Activated T-cell treated with anti-CD3 and anti-CD28 coated beads, Interleukin-2, amount 50 U/mL, for 72 hours (primary cell): ENCODE measurements at places on chromosomes 6 and 20.

GRCh38 chr6:155584006-155584405, 128.4 kb upstream of the NOX3 start:
- DNase-seq = no peak

DNA sequence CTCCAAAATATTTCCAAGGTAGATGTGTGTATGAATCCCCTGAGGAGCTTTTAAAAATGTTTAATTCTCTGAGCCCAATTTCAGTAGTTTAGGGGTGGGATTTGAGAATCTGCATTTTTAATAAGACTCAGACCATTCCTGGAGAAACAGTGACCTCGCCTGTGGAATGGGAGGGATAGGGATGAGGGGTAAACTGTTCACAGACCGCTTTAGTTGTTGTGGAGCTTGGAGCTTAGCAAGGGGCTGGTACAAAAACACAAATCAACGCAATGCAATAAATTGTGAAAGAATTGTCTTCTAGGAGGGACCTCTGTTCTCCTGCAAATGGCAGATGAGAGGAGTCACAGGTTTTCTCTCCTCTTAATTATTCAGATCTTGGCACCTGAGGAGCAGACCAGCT, 239.3 kb upstream of the SULF2 start:
- no peak for DNase-seq

DNA sequence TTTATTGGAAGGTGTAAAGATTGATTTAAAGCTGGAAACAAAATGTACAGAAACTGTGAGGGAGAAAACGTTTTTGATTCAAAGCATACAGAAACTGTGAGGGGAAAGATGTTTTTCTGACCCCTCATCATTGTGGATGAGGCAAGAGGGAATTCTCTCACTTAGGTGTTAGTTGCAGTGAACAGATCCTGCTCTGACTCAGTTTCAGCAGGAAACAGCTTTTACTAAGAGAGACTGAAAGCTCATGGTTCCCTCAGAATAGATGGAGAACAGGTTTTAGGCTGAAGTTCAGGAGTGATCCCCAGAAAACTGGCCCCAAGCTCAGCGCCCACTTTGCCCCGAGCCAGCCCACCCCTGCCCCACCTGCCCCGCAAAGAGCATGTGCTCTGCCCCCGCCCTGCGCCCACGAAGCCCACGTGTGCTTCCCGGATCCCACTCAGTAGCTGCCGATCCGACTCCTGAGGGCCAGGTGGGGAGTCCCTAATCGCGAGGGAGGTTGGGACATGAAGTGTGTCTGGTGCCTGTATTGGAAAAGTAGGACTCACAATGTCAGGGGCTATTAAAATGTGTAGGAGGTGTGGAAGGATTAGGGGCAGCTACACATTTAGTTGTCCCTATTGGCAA, 41.2 kb downstream of the DUSP22 start:
- DNase-seq = no peak

GRCh38 chr6:41346441-41346840, 11.0 kb downstream of the NCR2 start:
- DNase-seq = no peak

DNA sequence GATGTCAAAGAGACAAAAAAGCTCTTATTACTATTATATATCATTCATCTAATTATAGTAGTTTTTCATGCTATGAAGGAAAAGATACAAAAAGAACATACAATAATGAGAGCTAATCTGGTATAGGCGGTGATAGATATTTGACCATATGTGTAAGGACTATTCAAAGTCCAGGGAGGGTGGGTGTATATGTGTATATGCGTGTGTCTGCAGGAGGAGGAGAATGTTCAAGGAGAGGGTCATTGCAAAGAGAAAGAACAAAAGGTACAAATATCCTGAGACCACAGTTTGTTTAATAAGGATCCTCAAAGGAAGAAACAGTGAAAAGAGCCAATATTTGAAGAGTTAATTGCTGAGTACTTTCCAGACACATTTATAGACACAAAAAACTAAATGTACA, 1288.6 kb upstream of the CITED2 start:
- DNase-seq = no peak

- DNase-seq = no peak
Measured at GRCh38 chr20:64092258-64093012, 8.2 kb upstream of the LKAAEAR1 start.

DNA sequence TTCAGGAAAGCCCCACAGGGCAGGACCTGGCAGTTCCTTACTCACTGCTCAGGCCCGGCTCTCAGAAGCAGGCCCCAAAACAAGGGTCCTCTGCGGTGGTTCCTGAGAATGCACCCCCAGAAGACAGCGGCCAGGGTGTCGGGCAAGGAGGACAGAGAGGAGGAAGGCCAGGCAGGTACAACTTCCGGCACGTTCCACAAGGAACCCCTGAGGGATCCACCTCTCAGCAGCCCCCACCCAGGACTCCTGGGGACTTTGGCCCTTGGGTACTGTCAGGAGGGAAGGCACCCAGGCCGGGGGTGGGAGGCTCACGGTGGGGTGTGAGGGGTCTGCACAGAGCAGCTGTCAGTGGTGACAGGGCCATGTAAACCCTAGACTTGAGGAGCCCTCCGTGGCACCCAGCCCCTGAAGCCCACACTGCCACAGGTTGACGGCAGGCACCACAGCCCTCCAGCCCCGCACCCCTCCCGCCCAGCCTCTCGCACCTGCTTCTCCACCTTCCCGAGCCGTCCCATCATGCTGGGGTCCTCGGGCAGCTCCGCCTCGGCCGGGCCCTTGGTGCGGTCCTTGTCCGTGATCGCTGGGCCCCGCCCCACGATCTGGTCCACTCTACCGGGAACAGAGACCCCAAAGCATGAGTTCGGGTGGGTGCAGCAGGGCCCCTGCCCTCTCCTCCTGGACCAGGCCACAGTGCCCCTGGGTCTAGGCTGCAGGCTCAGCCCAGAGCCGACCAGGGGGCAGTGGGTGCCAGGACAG, 47.0 kb upstream of the CHRNA4 start:
- no peak for DNase-seq

- DNase-seq = no peak
Measured at GRCh38 chr6:23523771-23524170, 602.2 kb upstream of the NRSN1 start.

- no peak for DNase-seq
Measured at GRCh38 chr6:85110943-85111342, 338.9 kb upstream of the NT5E start.

GRCh38 chr6:56851074-56851473, 103.8 kb upstream of the BEND6 start:
- no peak for DNase-seq

- no peak for DNase-seq
Measured at GRCh38 chr6:135583256-135583761, 85.8 kb upstream of the AHI1 start.

DNA sequence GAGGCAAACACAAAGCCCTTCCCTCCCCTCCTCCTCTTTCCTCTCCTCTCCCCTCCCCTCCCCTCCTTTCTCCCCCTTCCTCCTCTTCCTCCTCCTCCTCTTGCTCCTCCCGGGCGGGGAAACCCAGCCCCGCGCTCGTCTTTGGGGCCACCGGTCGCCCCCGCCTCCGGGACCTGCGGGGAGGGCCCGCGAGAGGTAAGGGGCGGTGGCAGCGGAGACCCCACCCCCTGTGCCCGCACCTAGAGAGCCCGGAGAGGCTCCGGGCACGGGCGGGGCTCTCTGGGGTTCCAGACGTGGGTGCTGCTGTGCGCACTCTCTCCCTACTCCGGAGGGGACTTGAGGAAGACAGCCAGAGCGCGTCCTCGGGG, at the start of gene RIN2:
Gene RIN2 (plus strand): TSS at position 126 of the 368 bp plus-strand sequence. CDS start 131,344 bp downstream, outside the sequence.
- peak; percentile 27 for DNase-seq

DNA sequence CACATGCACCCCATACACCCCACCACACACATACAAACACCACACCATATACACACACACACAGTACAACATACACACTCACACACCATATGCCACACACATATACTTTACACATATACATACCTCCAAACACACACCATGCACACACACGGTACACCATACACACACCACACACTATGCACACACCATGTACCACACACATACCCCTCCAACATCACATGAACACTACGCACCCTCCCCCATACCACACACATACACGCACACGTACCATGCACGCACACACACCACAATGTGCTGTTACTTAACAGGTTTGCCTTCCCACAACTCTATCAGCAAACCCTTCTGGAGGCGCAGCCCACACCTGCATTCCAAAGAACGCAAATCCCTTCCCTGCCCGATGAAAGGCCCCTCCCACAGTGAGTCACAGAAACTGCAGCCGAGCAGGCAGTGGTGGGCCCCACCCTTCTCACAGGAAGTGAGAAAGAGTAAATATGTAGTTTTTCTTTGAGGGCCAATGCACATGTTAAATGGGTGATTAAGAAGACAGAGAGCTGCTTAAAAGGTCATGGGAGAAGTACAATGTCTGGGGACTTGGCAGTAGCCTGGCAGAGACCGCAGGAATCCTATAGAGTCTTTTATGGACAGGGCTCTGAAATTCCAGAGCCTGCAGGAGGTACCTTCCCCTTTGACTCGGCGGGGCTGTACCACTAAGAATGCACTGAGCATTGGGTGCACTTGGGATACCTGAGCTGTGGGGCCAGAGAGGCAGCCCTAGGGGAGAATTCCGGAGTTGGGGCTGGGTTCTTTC, 34.1 kb upstream of the EZR start:
- peak; percentile 85 for DNase-seq

DNA sequence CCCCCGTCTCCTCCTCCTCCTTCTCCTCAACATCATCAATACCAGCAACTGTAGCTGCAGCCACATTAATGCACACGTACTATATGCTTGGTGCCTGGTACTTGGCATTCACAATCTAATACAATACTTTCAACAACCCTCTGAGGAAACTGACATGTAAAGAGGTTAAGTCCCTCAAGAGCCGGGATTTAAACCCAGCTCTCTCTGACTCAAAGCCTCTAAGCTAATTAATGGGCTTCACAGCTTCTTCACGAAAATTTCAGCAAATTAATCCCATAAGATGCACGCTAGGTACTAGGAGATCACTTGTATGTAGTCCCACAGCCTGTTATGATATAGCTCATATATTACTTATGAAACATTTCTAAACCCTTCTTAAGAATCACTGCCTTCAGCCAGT, 73.1 kb upstream of the IPCEF1 start:
- no peak for DNase-seq

DNA sequence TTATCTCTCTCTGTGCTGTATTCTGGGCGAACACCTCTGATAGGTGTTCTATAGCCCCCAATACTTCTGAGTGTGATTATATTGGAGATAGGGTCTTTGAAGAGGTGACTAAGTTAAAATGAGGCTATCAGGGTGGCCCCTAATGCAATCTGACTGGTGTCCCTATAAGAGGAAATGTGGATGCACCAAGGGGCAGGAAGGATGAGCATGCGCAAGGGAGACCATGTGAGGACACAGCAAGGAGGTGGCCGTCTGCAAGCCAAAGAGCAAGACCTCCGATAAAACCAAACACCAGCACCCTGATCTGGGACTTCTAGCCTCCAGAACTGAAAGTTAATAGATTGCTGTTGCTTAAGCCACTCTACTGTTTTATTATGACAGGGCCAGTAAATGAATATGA, 69.2 kb downstream of the CHMP4B start:
- DNase-seq = no peak

- DNase-seq = peak; percentile 27
Measured at GRCh38 chr20:31869942-31870725, at the start of the genes DUSP15 and TTLL9. DUSP15 (minus strand) TSS chr20:31870527; CDS start chr20:31870337, 190 bp downstream. TTLL9 (plus strand) TSS chr20:31870634; CDS start chr20:31871127, 493 bp downstream.

- DNase-seq = no peak
Measured at GRCh38 chr6:24536466-24536865, 41.7 kb downstream of the ALDH5A1 start.

- DNase-seq = no peak
Measured at GRCh38 chr6:106461084-106461483, 100.6 kb downstream of the CRYBG1 start.

GRCh38 chr6:126033696-126034095, 47.4 kb downstream of the TRMT11 start:
- no peak for DNase-seq

DNA sequence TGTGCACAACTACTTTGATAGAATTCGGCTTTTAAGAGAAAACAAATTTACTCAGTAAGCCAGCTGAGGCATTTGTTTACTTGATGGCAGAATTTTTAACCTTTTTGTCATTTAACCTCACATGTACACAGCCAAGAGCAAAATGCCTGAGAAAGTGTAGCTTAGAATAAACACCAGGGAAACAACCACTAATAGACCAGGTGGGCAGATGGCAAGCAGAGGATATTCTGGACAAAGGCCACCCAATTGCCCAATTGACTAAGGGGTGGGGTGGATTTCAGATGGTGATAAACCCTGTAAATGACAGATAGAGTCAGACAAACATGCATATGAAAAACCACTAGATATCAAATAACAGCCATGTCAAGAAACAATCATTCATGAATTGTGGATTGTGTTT, 190.7 kb upstream of the FBXL4 start:
- DNase-seq = no peak
